ENCODE measurements at places on chromosomes 6 and 20.

DNA sequence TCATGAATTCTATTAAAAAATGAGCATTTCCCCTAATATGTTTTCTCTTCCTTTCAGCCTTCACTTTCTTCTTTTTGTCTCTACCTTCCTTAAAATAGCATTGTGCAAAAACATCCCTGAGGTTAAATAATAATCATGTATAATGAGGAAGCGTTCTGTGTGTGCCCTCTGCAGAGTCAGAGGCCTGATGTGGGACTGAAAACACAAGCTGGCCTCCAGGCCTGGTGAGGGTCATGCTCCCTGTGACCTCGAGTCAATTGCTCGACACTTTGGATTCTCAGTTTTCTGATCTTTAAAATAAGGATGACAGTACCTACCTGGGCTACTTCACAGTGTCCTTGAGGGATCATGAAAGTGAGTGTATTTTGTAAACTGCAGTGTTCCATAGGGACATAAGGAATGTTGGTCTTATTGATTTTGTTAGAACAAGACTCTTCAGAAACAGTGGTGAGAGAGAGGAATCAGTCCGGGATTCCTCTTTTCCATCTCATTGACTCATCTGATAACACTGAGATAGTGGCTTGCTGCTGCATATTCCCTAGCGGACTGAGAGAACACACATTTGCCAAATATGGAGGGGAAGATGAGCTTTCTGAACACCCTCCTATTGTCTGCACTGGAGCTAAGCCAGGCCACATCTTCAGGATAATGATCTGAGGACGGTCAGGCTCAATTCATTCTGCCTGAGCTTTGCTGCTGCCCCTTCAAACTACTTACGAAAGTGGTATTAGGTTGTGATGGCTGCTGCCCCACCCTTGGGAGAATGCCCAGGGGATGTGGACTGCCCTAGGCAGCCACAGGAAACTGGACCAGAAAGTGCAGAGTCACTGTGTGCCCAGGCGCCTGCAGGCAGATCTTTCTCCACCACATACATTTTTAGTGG lies 39.6 kb upstream of the PDE7B start:
- no peak for DNase-seq

DNA sequence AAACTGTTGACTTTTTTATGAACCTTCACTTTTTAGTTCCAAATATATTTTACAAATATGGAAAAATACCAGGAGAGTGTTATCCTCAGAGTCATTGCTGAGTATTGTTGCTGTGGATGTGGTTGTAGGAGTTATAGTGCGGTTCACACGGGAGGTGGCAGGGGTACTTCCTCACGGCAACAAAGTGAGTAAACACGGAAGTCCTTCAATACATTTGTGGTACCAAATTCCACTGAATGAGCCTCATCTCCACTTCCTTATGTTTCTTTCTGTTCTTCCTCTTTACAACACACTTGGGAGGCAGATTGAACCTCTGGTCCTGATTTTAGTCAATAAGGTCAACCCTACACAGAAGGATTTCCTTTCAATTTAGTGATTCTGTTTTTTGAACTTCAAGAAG lies 371.8 kb downstream of the BTBD3 start:
- DNase-seq: no peak

- DNase-seq: no peak
These were observed 170.0 kb upstream of the ZNF184 start for GRCh38 chr6:27642744-27643456.

GRCh38 chr6:74993136-74993535 lies 212.7 kb downstream of the COL12A1 start:
- no peak for DNase-seq

DNA sequence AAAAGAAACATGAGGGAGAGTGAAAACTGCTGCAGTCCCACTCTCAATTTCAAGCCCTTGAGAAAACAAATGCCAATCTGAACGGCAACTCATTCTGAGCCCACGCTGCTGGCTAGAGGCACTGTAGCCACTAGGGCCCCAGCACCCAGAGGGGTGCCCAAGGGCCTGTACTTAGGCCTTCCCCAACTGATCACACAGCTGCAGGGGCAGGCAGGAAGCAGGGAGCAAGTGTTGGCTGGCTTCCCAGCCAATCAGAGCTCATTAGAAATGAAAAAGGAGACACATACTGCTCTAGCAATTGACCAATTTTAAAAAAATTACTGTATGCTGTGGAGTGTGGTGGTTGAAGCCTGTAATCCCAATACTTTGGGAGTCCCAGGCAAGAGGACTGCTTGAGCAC lies 3.7 kb upstream of the BEND3 start:
- no peak for DNase-seq

GRCh38 chr6:103534095-103534494 lies 1325.6 kb downstream of the HACE1 start:
- DNase-seq: no peak

- no peak for DNase-seq
These were observed 8.3 kb upstream of the PRDM1 start for GRCh38 chr6:106077881-106078280.

- no peak for DNase-seq
These were observed 15.6 kb downstream of the BCLAF1 start for GRCh38 chr6:136274062-136274461.

DNA sequence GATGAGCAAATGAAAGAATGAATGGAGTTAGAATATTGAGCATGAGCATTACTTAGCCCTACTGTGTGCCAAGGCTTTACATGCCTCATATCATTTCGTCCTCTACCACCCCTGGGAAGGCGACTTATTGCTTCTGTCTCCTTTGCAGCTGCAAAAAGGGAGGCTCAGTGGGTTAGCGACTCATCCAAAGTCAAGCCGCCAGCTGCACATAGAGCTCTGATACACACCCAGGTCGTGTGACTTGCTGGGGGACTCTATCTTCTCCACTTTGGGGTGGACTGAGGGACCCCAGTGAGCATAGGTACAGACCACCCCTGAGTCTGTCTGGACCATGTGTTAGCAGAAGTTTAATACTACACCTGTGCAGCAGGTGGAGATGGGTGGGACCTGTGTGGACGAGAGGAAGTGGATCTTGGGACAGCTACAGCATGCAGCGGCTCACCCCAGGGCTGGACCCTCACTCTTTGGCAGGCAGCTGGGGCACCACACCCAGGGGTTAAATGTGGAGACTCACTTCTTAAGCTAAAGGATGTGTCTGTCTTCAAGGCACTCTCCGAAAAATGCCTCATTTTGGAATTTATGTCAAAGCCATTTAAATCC lies 36.2 kb upstream of the ANGPT4 start:
- DNase-seq: no peak

GRCh38 chr6:15401120-15401519 lies 155.3 kb downstream of the JARID2 start:
- peak; percentile 50 for DNase-seq

DNA sequence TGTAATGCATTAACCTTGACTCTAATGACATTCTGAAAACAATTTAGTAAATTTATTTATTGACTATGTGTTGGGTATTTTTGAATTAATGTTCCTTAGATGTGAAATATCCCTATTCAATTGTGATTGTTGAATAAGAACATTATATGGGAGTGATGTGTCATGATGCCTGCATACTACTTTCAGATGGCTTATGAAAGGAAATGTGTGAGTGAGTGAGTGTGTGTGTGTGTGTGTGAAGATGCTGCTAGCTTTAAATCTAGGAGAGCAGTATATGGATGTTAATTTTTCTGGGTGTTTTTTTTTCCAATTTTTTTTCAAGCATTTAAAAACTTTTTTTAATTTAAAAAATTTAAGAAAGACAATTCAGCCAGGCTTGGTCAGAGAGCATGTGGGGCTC lies 32.5 kb upstream of the NT5E start:
- DNase-seq: no peak

DNA sequence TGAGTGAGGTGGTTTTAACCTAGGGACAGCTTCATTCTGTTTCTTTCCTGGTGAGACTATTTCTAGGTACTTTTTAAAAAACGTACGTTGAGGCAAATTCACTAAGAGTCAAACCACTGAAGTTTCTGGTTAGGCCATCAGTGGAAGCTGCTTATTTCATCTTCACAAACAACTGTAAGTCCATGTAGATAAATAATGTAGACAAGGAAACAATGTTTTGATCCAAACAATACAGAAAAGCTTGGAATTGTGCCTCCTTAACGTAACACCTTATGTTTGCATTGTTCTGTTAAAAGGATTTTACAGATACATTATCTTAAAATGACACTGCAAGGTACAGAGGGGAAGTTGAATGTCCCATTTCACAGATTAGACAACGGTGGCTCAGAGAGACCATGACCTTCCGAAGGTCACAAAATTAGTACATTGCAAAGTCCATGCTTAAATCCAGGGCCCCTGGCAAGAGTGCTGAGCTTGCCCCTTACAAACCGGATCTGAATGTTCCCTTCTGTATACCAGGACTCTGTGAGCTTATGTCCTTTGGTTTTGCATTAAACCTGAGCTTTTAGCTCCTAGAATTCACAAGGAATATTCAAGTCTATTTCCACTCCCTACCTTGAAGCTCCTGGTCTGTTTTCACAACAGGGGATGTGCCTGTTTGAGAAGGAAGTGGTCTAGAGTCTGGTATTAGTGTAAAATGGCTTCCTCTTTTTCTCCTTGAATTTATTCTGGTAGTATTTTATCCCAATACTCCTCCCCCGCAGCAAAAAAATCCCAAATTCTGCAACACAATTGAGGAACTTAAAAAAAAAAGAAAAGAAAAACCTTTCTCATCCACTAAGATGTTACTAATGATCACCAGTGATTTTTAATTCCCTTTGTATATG lies 28.9 kb upstream of the ZNF217 start:
- no peak for DNase-seq

DNA sequence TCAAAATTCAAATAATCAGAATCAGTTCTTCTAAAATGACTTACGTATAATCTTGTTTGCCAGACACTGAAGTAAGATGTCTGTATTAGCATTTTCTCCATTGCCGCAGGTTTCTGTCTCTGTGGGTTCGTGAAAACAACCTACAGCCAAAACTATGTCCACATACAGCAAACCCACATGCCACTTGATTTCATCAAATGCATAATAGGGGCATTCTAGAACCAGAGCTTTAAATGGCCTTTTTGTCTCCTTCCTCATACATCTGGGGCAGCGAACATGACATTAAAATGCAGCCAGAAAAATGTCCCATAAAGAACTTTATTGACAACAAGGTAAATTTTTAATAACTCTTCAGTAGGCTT lies 90.2 kb upstream of the QKI start:
- DNase-seq: peak; percentile 75

DNA sequence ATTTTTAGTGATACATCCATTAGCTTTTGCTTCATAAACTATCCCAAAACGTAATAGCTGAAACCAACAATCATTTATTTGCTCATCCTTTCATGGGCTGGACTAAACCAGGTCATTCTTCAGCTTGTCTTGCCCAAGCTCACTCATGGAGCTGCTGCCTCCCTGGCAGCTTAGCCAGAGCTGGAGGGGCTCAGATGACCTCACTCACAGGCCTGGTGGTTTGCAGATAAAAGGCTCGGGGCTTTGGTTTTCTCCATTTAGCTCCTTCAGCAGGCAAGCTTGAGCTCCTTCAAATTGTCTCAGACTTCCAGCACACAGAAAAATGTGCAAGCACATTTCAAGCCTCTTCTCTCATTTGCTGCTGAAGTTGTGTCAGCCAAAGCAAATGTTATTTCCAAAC lies 139.1 kb downstream of the BTBD3 start:
- DNase-seq: no peak

DNA sequence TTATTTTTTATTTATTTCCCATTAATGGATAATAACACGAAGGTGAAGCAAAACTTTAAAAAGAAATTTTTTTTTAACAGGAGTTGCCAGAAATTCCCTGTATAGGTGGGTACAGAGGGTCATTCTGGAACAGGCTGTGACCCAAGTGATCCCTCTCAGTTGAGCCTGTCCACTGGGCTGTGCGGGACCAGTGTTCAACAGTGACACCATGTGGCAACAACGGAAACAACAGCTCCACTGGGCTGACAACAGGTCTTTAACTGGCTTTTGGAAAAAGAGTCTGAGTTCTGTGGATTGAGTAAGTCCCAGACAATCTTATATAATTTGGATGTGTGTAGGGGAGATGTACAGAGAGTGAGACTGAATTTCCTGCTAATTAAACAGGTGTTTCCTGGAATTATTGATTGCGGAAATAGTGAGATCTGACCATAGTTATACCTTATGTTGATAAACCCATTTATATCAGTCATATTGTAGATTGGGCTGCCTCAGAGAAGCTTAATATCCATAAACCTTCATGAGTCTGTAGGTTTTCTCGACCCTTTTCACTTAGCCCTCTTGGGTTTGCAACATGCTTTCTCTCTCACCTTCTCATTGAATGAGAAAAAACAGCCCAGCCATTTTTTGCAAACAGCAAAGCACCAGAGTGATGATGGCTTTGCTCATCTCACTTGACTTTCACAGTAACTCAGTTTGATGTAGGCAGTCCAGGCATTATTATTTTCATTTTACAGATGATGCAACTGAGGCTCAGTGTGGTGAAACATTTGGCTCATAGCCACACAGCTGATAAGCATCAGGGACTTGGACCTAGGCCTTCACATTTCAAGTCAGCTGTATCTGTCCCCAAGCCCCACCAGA lies 17.5 kb downstream of the KIAA1755 start:
- no peak for DNase-seq

- DNase-seq: no peak
These were observed 2.0 kb downstream of the CD24 start for GRCh38 chr6:106972500-106972899.

- DNase-seq: no peak
These were observed 110.4 kb downstream of the BANF2 start for GRCh38 chr20:17810062-17810631.

DNA sequence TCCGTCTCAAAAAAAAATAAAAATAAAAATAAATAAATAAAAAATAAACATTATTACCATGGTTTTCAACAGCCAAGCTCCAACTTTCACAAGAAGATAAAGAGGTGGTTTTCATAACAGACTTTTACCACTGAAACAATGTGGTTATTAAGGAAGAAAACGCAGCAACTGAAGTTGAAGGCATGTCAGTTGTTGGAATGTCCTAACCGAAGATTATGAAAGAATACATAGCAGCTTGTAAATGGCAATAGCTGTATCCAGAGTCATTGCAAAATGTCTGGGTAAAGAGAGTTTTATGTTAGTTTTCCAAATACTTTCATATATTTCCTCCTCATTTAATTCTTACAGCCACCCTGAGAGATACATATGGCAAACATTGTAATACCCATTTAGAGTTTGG lies 161.6 kb upstream of the MARCKS start:
- no peak for DNase-seq

DNA sequence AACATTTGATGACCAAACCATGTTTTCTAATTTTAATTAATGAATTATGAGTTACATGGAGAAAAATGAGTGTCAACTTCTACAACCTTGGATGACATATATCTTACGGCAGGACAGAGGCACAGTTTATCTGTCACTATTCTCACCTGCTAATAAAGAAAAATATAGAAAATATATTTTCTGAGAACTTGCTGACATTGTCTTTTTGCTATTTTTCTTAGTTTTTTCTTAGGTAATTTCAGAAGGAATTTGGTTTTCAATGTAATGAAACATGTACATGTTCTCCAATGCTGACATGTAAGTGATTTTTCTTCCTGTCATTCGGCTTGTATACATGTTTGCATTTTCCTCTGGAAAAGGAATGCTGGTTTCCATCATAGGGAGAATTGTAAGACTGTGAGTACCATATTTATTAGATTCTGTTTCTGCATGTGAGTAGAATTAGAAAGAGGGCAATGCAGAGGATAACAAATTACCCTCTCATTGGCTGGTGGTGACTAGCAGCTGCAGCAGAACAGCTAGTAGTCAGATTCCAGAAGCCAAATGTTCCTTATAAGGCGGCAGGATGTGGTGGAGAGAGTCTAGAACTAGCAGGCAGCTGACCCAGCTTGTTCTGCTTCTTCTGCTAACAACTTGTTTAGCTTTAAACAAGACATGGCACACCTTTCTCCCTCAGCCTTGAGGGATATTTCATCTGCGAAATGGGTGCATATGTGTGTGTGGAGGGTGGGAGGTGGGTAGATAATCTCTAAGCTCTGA lies 132.8 kb upstream of the SPACA1 start:
- DNase-seq: no peak

All from midbrain (tissue), 1 donor.